Activated CD4-positive, alpha-beta T cell treated with anti-CD3 and anti-CD28 coated beads, Interleukin-2, amount 50 U/mL, for 48 hours (primary cell): ENCODE measurements at places on chromosomes 4 and X.
A peak's percentile ranks its signal among the peaks of the same experiment; 100 is the strongest.

DNA sequence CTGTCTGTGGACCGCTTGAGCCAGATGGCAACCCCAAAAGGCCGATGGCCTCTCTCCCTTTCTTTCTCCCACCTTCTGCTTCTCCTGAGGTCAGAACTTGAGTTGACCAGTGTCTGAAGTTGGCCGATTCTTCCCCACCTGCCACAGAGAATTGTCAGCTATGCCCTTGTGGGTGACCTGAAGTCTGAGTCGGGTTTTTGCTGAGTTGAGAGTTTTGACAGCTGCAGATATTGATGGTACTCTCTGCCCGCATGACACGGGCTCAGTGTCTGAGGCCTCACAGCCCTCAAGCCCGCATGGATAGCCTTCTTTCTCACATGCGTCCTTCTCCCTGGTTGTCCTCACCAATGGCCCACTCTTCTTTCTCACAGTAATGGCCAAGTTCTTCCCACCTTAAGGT lies 111.0 kb downstream of the EFNB1 start:
- no peak for DNase-seq

- DNase-seq: peak; percentile 50
Observed at GRCh38 chrX:118346258-118347094, 570 bp downstream of the WDR44 start.

DNA sequence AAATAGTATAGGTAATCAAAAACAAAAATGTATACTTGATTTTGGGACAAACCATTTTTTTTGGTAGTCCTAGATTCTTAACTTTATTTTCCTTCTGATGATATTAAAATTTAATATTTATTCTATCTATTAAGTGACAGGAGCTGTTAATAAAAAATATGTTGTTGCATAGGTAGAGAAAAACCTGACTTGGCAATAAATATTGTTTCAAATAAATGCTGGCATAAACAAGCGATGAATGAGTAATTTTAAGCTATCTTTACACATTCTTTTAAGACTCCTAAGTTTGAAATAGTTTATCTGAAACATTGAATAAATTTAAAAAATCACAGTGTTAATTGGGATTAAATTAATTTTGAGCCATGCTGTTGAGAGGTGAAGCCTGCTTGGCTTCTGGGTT lies 114.6 kb downstream of the GC start:
- no peak for DNase-seq

- no peak for DNase-seq
Observed at GRCh38 chr4:1175635-1176229, 3.3 kb upstream of the SPON2 start.

DNA sequence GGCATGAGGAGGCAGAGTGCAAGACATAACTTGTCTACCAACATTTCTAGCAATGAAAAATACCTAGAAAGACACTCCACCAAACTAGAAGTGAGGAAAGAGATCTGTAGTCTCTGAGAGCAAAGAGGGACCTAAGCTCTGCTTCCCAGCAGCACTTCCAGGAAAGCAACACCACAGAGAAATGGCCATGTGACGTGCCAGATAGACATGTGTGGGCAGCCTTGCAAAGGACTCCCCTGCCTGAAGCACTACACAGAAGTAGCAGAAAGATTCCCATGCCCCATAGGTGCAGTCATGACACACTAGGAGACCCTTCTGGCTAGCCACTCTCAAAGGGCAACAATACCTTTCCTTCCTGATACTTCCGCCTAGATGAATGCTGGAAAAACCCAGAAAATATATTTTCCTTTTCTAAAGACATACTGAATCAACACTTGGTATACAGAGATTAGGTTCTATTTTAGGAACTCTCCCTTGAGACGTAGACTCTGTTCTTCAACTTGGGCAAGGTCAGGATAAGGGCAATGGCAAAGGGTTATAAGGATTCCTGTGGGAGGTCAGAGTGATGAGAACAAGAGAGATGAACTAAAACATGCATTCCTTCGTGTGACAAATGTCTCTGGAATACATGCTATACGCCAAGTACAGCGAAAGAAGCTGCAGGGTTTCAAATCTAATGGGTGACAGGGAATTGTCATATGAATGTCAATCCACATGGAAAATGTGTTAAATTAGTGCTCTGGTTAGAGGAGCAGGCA lies 187.5 kb upstream of the ETNPPL start:
- no peak for DNase-seq

GRCh38 chr4:54446581-54446980 lies 211.2 kb upstream of the KIT start:
- no peak for DNase-seq

DNA sequence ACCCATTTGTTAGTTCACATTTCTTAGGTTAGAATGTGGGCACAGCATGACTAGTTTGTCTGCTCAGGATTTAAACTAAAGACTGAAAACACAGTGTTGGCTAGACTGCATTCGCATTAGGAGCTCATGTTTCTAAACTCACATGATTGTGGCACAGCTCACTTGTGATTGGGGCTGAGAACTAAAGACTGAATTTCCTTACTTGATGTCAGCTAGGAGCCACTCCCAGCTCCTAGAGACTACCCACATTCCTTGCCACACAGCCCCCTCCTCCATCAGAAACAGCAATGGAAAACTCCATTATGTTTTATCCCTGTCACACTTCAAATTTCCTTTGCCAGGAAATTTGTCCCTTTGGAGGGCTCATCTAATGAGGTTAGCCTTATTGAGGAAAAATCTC lies 170.2 kb upstream of the NUDT6 start:
- DNase-seq: no peak

GRCh38 chrX:47169726-47170515 lies 23.7 kb upstream of the UBA1 start:
- DNase-seq: no peak

- DNase-seq: no peak
Observed at GRCh38 chr4:18749391-18749790, 727.8 kb upstream of the LCORL start.

GRCh38 chr4:42626629-42627146 lies 30.2 kb downstream of the ATP8A1 start:
- DNase-seq: no peak

DNA sequence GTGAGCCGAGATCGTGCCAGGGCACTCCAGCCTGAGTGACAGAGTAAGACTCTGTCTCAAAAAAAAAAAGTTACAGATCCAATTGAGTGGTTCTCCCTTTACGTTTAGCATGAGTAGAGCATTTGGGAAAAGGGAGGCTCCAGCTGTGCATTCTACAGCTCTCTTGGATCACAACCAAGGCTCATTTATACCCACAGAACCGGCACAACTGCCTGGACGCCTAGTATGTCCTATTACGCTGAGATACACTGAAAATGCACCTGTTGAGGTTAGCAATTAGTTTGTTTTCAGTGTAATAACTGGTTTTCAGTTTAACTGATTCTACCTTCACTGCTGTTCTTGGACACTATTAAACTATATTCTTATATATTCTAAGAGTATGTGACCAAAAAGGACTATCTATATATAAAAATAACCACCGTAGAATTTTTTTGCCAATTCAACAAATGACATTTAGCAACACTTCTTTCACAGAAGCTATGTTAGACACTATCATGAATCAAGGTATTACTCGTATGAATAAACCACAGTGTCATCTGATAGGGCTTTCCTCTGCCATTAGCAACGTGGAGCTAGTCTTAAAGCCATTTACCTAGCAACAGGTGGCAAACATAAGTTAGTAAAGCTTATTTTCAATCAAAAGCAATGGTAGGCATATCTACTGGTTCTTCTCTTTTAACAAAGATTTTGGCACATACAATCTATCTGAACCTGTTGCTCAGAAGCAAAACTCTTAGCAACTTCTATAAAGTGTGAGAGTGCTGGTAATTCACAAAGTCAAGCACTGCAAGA lies 3.6 kb downstream of the OTUD4 start:
- DNase-seq: no peak

DNA sequence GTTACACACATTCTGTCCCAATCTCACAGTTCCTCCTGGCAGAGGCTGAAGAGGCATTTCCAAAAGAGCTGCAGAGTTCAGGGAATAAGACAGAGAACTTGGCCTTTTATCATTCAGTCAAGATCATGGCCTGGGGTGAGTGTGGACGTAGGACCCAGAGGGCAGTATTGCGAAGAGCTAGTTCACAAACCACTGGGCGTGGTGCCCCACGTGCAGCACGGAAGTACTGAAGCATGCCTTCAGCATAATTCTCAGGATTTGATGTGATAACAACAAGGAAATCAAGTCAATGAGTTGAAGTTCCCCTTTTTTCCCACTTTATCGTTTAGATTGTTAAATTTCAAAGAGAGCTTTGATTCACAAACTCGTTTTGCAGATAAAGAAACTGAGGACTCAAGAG lies 117.7 kb downstream of the RELL1 start:
- DNase-seq: no peak
